ENCODE measurements at places on chromosomes 2 and 18. TPM values are rescaled to one million over a fixed set of nuclear protein-coding genes. Genes with fewer than 3 reads are reported as not detected.

DNA sequence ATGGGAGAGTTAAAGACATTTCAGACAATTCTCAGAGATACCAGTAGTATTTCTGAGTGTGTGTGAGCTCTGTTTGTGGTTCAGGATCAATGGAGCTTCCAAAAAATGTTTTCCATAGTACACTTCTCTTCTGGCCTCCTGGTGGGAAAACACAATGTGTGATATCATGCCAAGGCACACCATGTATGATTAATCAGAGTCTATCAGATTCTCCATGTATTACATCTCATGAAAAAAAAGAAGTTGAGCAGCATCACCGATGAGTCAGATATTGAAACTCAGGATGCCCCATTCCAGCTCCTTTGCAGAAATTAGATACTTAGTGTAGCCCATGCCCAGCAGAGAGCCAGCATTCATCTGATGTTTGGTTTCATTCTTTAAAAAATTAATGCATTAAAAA lies 620.3 kb upstream of the POU3F3 start:
- no peak for DNase-seq

GRCh38 chr2:212618636-212619035 lies 80.0 kb upstream of the ERBB4 start:
- no peak for DNase-seq

- DNase-seq = no peak
These were observed 113.1 kb upstream of the WDR75 start for GRCh38 chr2:189327879-189328847.

The FABP1 gene
- total RNA-seq = not detected

The MERTK gene
- total RNA-seq = 1.2 TPM

DNA sequence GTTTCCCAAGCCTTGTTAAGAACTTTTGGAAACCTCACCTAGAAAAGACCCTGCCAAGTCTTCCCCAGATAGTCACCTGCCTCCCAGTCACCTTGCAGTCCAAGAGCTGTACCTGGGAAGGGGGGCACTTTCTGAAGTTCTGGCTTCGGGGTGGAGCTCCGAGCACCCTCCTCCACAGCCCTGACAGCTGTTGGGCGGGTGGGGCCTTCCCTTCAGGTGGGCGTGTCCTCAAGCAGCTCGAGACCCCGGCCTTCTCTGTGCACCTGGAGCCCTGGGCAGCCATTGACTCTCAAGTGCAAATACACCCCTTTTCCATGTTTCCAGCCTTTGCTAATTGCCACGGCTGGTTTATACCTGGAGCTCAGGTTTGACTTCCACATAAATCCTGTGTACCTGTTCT lies 37.0 kb upstream of the IGFBP5 start:
- no peak for DNase-seq
